ENCODE measurements at places on chromosomes 6 and 20.

- DNase-seq = no peak
These were observed 1224.0 kb upstream of the ADGRB3 start for GRCh38 chr6:67411036-67411435.

DNA sequence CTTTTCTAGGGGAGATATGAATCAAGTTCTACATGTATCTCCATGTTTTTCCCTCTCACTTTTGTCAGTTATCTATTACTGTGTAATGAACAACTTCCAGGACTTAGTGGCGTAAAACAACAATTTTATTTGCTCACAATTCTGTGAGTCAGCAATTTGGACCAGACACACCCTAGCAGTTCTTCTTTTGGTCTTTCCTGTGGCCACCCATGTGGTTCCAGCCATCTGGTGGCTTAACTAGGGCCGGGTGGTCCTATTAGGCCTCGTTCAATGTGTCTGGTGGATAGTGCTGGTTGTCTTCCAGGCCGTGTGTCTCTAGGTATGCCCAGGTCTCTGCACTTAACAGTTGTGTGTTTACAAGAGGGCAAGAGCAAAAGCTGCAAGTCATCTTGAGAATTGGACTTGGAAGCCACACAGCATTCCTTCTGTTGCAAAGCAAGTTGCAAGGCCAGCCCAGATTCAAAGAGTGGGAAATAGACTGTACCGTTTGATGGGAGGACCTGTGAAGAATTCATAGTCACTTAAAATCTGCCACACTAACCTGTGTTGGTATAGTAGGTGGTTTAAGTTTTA is 20.8 kb upstream of the SLC35D3 start:
- DNase-seq = no peak

DNA sequence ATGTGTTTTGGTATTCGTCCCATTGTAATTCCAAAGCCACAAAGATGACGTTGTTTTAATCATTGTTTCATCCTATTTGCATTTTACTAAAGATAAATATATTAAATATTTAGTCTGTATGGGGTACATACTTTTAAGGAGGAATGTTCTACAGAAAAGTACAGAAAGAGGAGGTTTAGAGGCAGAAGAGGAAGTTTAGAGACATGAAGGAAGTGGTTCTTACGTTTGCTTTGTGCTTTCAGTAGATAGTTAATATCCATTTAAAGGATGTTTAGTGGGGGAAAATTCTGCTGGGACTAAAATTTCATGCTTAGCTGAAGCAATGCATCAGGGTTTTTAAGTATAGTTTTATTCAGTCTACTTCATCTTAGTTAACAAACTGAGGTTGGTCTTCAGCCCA is 116.6 kb downstream of the CRYBG1 start:
- no peak for DNase-seq

GRCh38 chr20:23145281-23145700 is 59.2 kb upstream of the CD93 start:
- DNase-seq = peak; percentile 39

DNA sequence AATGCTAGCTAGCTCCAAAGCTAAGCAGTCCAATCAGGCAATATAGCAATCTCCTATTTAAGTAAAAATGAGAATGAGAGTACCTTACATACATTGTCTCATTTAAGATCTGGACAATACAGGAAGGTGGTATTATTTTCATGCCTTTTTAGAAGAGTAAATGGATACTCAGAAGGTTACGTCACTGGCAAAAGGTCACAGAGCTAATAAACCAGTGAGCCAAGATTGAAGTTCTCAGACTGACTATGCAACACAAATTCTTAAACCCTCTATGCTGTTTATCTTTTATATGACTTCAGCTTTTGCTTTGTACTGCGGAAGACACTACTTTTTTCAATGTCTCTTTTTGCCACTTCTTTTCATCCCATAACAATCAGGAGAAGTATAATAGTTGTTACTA is 135.2 kb upstream of the PRL start:
- DNase-seq = no peak

DNA sequence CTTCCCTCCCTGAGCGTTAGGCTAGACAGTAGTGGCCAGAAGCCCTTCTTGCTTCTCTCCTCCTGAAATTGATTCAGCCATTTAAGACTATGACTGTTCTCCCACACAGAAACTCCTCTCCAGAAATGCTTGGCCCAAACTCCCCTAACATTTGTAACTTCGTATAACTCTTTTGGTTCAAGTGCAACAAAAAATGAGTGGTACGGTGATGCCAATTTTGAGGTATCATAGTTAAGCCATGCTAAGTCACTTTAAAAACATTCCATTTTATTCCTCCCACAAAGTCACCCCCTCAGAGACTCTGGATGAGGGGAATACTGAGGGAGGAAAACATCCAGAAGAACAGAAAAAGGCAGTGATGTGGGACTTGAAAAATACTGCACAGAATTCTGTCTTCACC is 21.1 kb upstream of the ROS1 start:
- peak; percentile 3 for DNase-seq

GRCh38 chr20:46663531-46663930 is 12.3 kb upstream of the SLC13A3 start:
- no peak for DNase-seq

GRCh38 chr20:24350923-24351368 is 118.5 kb upstream of the SYNDIG1 start:
- DNase-seq = peak; percentile 2

GRCh38 chr20:4040283-4041179 is 25.2 kb upstream of the RNF24 start:
- peak; percentile 87 for DNase-seq

DNA sequence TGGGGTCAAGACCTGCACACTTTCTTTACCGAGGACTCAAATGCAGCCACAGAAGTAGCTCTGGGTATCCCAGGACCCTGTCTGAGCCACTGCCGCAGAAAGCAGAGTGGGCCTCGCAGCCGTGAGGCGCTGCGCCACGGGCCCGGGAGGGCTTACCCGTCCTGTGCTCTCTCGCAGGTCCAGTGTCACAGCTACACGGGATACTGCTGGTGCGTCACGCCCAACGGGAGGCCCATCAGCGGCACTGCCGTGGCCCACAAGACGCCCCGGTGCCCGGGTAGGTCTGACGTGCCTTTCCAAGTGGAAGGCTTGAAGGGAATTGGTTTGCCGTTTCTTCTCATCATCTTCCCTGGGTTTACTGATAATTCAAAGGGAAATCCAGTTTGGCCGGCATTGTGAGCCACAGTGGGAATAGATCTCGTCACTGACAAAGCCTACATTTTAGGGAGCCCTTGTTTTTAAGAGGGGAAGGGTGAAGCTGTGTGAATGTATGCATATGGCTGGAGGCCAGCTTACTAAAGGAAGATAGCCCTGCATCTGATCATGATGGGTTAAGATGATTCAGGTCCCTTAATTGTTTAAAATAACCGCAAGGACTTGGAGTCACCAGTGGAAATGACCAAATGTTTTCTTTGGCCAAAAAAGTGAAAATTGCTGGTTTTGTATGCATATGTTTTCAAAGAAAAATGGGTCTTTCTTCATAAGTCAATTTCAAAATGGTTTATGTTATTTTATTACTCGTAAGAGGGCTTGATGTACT is 86.6 kb downstream of the SMOC2 start:
- no peak for DNase-seq

DNA sequence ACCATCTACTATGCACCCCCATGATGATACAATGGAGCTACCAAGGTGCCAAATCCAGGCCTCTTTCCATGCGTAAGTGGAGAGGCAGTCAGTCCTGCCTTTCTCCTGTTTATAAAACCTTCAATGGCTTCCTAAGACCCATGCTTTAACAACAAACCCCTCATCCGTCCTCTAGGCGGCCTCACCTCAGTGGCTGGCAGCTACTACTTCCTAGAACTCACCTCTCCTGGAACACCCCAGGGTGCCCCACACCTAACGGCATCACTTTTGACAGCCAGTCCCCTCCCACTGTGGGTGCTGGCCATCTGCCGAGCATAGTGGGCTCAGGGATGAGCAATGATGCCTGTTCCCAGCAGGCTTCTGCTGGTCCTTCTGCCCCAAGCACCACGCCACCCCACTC is 80.0 kb upstream of the TAB2 start:
- no peak for DNase-seq

DNA sequence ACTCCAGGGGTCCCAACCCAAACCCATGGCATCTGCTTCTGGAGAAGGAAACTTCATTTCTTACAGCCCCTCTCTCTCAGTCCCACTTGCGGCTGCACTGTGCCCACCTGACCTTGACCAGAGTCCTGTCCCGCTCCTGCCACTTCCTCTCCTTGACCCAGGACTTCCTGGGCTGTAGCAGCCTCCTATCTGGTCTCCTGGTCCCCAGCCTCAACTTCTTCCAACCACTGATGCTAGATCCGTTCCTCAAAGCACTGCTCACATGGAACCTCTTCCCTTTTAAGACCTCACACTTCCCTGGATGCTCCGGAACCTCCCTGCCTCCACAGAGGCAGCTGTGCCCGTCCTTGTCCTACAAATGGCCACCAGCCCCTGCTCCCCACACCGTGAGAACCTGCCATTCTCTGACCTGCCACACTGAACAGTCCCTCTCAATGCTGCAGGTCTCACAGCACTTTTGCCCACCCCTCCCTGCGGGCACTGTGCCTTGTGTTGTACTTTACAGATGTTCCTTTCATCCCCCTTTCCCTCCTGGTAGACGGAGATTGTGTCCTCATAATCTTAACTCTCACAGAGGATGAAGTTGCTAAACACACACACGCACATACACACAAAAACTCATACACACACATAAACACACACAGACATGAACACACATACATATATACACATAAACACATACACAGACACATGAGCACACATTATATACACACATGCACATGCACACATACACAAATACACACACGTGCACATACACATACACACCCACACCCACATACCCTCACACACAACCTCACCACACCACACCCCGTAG is 59.6 kb upstream of the NXT1 start:
- DNase-seq = no peak

DNA sequence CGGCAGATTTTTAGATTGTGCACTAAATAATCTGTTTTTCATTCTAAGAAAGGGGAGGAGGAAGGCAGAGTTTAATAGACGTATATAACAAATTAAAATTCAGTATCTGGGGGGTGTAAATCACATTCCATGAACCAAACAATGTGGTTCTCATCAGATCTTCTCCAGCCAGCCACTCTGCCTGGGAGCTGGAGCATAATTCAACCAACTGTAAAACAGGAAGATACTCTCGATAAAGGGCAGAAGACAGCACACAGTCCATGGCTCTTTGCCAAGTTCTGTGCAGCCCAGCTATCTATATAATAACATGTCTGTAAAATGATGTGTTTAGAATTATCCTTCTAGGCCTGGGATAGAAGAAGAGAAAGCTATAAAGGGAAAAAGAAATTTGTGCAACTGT is 289.9 kb upstream of the ZFP64 start:
- no peak for DNase-seq

DNA sequence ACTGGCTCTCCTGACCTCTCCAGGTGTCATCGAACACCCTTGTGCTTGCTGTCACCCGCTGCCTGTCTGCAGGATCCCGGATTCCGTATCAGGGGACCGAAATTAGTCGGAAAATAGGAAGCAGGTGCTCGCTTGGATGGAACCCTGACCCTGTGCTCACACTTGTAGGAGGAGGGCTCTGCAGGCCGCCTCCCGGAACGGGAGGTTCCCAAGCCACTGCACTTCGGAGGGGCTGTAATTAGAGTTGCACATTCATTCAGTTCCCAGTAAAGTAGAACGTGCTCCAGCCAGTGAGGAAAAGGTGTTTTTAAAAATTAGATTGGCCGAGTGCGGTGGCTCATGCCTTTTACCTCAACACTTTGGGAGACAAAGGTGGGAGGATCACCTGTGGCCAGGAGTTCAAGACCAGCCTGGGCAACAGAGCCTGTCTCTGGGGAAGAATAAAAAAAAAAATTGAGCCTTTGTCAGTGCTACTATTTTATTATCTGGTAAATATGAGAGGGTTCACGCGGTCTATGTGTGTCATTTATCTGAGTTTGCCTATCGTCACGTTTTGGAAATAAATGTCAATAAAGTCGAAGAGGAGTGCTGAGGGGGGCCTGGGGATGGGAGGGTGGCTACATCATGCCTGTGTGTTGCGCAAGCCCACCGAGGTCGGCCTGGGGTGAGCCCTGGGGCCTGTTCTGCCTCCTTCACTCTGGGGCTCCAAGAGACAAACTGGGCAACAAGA is 1.5 kb upstream of the GMEB2 start:
- peak; percentile 88 for DNase-seq

DNA sequence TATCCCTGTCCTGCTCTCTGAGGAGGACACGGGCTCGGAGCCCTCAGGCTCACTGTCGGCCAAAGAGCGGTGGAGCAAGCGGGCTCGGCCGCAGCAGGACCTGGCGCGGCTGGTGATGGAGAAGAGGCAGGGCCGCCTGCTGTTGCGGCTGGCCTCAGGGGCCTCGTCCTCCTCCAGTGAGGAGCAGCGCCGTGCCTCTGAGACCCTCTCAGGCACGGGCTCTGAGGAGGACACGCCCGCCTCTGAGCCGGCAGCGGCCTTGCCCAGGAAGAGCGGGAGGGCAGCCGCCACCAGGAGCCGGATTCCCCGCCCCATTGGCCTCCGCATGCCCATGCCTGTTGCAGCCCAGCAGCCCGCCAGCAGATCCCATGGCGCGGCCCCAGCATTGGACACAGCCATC is 14.2 kb upstream of the SLC22A7 start:
- no peak for DNase-seq

- no peak for DNase-seq
These were observed 134.1 kb downstream of the ELOVL4 start for GRCh38 chr6:79813143-79813850.

DNA sequence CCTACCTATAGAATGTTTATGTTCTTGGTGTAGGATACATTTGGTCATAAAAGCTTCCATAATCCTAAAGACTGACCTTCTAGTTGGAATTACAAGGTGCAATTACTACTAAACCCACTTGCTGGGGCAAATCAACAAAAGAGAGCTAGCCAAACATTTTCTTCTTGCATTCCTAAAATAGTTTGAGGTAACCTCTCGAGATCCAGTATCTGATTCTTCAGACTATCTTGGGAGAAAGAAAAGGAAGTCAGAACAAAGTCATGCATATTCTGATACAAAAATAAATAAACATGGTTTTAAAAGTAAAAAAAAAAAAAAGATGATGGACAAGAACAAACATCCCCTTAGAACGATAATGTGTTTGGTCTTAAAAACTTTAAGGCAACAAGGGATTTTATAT is 294.2 kb upstream of the RSPO3 start:
- DNase-seq = no peak

DNA sequence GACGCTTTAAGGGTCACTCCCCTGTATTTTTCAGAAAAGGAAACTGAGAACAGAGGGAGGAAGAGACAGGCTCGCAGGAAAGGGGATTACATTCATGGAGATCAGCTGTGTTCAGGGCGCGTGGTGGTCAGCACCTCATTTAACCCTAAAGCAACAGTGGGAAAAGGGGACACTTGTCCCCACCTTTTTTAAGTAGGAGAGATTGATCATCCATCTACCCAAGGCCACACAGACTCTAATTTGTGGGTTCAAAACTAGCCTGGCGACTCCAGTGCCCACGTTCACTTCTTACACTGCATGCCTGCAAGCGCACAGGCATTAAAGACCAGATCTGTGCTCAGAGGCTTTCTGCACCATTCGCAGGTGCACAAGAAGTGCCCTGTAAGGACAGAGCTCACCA is 167.9 kb upstream of the SNX9 start:
- DNase-seq = no peak

All from kidney tubule cell (primary cell).